CD4-positive, alpha-beta T cell treated with Interleukin-6 at 100 ng/mL for 8 hours (primary cell): ENCODE measurements at places on chromosomes 12 and 14.

DNA sequence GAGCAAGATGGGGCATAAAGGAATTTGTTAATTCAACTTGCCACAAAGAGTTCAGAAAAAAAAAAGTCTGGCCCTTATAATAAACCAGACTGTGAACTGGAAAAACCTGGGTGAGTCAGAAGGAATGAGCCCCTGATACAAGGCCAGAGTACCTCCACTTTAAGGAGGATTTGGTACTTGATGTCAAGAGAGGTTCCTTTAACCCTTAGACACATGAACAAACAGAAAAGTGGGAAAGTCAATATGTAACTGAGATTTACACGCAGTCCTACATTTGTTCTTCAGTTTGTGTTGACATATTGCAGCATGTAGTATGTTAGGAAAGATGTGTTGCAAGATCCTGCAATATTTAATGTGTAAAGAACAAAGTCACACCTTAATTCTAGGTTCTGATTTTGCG, 14.2 kb upstream of the SLC38A4 start:
- no peak for DNase-seq

DNA sequence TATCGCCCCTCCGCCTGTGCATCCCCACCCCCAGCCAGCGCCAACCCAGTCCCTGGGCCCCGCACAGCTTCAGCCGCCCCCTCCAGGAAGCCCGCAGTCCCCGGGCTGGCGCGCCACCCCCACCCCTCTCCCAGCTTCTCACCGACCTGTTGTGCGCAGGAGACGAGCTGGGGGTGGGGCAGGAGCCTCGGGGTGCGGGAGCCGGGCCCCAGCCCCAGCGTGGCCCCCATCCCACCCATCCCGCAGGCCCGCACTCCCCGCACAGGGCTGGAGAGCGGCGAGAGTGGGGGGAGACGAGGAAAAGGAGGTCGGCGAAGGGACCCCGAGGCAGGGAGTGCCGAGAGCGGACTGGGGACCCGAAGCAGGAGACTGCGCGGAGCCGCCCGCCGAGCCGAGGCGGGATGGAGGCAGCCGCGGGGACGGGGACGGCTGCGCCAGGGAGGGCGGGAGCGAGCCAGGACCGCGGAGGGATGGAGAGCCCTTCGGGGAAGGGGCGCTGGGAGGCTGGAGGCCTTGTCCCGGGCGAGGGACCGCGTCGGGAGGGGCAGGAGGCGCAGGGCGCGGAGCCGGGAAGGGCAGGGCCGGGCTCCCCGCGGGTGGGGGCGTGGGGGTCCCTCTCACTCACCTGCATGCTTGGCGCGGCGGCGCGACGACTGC, 498 bp downstream of the PIANP start:
- DNase-seq, result no peak

DNA sequence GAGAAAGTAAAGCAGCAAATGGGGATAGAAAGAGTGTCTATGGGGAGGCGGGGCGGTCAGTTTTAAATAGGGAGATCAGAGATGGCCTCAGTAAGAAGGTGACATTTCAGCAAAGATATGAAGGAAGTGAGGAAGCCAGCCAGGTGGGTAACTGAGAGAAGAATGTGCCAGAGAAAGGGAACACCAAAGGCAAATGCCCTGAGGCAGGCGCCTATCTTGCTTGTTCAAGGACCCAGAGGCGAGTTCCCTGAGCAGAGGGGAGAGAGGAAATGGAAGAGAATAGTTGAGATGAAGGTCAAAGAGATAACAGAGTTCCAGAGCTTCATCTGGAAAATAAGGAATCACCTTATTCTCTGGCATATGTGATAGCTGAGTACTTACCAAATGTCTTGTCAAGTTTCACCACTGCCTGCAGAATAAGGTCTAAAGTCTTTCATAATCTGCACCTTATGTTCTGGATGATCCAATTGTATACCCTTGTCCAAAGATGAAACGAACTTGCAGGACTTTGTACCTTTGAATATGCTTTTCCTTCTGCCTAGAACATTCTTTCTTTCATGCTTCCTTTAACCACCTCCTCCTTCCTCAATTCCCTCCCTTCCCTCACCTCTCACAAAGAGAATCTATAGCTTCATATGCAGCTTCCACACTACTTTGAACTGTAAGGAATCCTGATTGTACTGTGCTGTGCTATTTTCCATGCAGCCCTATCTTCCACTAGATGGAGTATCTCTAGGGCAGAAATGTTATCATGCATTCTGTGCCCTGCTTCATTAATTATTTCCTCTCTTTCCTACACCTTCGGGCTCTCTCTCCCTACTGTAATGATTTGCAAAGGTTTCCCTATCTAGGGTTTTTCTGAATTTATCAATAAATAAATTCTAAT, 38.5 kb downstream of the GNPTAB start:
- no peak for DNase-seq

DNA sequence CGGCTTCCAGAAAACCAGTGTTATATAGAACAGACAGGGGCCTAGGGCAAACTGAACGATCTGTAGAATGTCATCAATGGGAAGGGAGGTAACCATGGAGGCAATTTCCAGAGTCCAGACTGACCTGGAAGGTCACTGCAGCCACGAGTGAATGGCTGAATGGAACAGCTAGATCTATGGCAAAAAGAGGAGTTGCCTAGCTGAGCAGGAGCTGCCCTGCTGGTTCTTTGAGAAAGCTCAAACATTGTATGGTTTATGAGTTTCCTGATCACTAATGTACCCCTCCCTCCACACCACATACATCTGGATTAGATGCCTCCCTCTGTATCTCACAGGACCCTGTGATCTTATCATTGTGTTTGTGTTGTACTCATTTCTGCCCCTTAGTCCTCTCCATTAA, 1.0 kb upstream of the RERG start:
- DNase-seq, result no peak

GRCh38 chr12:11687528-11687927, 38.1 kb downstream of the ETV6 start:
- DNase-seq, result no peak

DNA sequence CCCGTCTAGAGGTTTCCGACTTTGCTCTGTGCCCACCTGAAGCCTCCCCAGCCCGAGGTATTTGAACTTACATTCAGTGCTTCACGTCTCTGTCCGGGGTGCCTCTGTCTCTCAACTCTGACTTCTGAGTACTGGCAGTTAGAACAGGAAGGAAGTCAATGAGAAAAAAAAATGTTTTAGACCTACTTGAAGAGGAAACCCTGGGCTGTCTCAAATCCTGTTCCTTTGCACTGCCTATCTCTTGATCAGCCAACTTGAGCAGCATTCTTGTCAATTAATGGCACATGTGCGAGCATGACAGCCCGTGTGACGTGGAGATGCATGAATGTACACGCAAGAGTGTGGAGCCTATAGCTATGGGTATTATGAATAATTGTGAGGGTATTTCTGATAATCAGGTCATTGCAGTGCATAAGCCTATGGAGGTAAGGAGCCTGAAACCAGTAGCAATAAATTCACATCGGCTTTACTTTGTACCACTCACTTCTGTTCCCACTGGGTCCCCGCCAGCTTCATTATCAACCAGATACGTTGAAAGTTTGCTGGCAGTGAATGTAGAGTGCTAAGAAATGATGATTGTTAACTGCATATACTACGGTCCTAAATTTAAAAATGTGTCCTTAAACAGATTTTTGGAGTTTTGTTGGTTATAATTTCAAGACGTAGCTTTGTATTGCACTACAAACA, at the start of gene ARHGDIB:
Gene ARHGDIB (minus strand): TSS at position 136 of the 687 bp plus-strand sequence. CDS start 10,889 bp downstream, outside the sequence.
- DNase-seq, result peak; percentile 91

- no peak for DNase-seq
Observed at GRCh38 chr12:26265606-26266005, 70.2 kb downstream of the SSPN start.

GRCh38 chr12:113238309-113238708, 17.0 kb downstream of the TPCN1 start:
- no peak for DNase-seq

DNA sequence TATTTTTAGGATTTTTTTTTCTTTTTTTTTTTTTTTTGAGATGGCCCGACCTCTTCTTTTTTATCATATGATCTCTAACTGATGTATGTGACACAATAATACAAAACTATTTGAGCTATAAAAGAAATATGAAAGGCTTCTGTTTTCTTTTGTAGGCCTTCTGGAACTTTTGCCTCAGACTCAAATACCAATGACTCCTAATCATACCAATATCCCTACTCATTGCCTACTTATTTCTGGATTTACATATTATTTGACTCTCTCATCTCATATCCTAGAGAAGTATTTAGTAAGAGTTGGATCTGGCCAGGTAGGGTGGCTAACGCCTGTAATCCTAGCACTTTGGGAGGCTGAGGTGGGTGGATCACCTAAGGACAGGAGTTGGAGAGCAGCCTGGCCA, 12.7 kb upstream of the WDR89 start:
- DNase-seq, result no peak
